ENCODE measurements at places on chromosomes 7 and 10.

DNA sequence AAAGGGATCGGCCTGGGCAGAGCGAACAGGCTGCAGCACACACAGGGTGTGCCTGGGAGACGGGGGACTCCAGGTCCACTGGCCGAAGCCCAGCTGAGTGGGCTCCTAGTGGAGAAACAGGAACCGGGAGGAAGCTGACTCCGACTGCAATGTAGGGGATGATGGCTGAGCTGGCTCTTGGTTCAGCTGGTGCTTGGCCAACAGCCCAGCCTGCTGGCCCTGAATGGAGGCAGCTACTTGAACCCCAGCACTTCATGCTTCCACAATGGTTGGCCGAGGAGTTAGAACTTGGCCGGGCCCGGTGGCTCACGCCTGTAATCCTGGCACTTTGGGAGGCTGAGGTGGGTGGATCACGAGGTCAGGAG, 27.0 kb upstream of the FRAT2 start:
- DNase-seq, result no peak

DNA sequence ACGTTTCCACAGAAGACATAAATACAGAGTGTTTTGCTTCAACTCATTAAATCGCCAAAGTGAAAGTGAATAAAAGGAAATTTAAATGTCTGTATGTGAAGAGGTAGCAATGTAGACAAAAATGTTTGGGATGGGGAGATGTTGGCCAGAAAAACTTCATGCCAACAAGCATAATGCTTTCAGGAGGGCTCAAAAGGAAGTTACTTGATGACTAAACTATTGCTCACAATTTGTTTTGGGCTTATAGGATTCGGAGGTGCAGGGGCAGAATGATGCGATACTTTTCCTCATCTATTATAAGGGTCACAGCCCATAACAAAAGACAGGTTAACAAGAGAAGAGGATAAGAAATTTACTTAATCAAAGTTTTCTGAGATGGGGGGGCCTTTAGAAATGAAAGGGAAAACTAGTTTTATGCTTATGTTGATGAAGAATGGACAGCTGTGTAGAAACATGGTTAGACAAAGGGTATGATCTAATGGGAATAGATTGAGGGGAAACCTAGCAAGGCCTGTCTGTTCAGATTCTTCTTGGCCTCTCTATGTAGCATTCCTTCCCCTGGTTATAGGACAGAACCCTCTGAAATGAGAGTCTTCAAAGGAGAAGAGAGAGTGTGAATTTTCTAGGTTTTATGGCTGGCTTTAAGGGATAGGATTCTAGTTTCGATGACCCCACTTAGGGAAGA, 898.6 kb downstream of the LRMDA start:
- DNase-seq, result no peak

GRCh38 chr7:44547536-44548231, 6.6 kb upstream of the NPC1L1 start:
- no peak for DNase-seq

- DNase-seq, result no peak
These were observed 65.1 kb upstream of the NEBL start for GRCh38 chr10:20962165-20962564.

DNA sequence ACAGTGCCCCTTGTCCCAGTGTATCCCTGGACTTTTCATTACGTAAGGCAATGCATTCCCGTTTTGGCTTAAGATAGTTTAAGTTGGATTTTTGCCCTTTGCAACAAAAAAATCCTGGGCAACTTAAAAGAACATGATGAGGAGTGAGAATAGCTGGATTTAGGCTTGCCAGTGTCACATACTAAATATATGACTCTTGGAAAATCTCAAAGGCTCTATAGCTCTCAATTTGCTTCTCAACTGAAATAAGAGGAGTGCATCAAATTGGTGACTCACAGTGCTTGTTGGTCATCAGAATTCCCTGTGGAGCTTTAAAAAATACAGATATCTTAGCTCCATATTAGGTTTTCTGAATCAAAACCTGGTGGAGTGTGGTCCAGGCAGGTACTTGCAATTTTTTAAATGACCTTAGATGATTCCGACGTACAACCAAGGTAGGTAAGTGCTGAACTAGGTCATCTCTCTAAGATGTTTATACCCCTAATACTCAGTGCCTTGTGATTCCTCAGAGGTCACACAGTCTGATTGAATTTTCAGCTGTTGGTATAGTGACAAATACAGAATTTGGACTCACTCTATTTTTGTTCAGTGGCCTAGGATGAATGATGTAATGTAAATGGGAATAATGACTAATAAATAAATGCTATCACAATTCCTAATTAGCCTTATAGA, 33.9 kb upstream of the ORC5 start:
- DNase-seq, result no peak

GRCh38 chr10:117398029-117398428, 22.8 kb upstream of the PDZD8 start:
- DNase-seq, result no peak

DNA sequence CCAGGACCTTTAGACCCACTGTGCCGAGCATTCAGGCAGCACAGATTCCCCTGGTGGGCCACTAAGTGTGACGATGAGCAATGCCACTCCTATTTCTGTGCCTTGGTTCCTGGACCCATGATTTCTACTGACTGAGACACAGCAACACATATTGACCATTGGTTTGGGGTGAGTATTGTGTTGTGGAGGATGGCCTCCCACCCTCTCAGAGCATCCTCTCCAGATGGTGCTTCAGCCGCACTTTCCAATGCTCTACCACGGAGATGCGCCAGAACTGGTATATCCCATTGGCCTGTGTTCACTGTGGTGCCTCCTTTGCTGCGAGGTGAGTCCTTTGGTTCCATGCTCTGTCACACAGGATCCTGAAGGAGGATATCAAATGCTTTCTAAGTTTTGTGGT, 10.1 kb upstream of the GDF10 start:
- no peak for DNase-seq

DNA sequence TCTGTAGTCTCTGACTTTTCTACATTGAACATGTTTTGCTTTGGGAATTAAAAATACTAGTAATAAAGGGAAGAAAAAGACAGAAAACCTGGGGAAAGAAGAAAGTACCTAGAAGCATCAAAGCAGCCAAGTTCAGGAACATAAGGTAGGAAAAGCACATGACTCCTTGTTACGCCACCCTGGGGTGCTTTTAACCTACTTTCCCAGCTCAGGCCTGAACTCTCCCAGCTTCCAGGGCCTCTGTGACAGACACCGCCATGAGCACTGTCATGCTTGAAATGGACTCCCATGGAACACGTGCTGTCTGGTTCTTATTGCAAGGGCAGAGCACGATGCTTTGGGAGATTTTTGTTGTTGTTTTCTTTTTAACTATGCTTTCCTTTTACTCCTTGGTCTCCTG, 11.4 kb downstream of the ACTR1A start:
- no peak for DNase-seq

- no peak for DNase-seq
These were observed 104.8 kb upstream of the SHH start for GRCh38 chr7:155916926-155917655.

DNA sequence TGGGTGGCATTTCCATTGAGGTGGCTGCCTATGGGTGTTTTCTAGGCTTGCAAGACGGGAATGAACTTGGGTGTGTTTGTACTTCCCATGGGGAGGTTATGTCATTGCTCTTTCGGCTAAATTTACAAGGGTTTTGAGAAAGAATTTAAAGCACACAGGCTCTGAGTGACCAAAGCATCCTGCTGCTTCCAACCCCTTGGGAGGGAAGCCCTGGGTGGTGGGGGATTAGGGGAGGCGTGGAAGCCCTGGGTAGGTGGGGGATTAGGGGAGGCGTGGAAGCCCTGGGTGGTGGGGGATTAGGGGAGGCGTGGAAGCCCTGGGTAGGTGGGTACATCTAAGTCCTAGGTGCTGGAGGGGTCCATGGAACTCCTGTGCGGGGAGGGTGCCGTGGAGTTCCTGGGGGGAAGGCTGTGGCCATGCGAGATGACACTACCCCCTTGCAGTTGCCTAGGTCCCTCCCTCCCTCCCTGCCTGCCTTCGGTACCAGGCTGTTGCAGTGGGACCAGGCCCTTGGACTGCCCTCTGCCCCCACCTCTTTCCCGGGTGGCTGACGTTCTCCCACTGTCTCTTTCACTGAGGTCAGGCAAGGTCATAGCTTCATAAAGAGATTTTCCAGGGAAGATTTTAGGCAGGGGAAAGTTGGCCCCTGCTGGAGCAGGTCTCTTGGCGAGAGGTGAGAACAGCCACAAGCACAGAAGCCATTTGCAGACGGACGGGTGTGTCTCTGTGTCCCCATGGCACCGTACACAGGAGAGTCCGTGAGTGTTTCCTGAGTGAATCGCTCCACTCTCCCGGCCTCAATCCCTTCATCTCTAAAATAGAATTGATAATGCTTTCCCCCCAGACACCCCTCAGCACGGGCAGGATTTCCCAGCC, 19.5 kb downstream of the PRF1 start:
- no peak for DNase-seq

GRCh38 chr7:104363355-104363754, 35.0 kb downstream of the LHFPL3 start:
- DNase-seq, result no peak

DNA sequence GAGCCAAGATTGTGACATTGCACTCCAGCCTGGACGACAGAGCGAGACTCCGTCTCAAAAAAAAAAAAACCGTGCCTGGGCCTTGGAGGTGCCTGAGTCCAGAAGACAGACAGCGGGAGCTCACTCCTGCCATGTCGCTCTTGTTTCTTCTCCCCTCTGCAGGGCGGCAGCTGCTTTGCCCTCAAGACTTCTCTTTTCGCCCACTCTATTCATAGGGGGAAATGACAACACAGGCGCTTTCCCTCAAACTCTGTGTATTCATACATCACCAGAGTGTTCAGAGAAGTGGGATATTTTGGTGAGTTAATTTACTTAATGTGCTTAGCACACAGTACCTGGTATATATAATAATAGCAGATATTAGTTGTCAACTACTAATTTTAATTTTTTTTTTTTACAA, 44.5 kb downstream of the FOXK1 start:
- DNase-seq, result no peak

- DNase-seq, result no peak
These were observed 71.5 kb upstream of the LRRC17 start for GRCh38 chr7:102841290-102841689.

GRCh38 chr7:120955577-120956149, 5.1 kb downstream of the ING3 start:
- no peak for DNase-seq

All from NCI-H1417 treated with DMSO at 0.1 percent for 48 hours (cell line).